ENCODE measurements at places on chromosomes 7 and 10.

DNA sequence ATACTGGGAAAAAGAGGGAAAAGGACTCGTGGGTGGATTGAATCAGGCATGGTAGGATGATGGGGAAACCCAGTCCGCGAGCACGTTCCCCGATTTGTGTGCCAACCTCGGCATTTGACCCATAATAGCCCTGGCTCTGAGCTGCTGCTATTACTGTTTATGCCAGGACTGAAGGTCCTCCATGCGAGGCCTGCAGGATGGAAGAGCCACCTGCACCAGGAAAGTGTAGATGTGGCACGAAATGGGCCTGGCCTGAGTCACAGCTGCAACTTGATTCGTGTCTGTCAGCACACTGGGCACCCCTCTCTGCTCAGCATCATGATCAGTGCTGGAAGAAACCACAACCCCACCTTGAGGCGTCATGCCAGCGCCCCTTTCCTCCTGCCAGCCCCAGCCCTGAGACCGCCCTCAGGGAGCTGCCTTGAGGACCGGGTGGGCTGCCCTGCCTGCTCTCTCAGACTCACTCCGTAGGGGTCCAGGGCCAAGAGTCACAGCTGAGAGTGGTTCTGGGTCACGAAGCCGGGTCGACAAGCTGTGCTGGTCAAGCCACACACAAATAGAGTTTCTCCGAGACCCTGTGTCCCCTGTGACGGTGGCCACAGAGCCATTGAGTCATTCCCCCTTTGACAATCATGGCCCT lies 74.4 kb downstream of the CHST15 start:
- DNase-seq: no peak

DNA sequence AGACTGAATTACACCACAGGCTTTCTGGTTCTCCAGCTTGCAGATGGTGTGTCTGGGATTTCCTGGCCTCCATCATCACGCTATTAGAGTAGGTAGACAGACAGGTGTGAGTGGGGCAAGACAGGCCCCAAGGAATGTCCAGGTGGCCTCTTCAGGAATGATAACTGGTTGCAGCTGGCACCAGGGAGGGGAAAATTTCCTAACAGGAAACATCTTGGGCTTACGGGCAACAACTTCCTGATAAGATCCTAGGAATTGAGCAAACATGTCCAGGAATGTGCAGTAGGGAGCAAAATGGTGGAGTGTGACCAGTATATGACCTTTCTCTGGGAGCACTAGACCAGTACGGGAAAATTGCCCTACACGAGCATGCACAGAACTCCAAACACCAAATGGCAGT lies 11.3 kb downstream of the XRCC2 start:
- DNase-seq: no peak

DNA sequence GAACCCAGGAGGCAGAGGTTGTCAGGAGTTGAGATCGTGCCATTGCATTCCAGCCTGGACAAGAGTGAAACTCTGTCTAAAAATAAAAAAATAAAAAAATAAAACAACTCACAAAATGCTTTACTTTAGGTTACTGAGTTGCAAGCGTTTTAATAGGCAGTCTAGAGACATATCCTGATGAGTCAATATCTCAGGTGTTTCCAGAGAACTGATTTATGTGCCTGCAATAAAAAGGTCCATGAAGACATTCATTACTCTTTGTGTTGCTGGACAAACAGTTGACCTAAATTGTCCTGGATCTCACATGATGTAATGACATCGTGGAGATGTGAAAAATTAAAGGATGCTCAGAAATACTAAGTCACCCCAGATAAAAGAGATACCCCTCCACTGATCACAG lies 31.5 kb downstream of the CDNF start:
- no peak for DNase-seq

GRCh38 chr7:100602889-100603725 lies 944 bp downstream of the PCOLCE start:
- DNase-seq: no peak

- DNase-seq: no peak
Measured at GRCh38 chr7:40799493-40800403, 664.9 kb downstream of the SUGCT start.

- no peak for DNase-seq
Measured at GRCh38 chr7:106190589-106191330, 78.6 kb upstream of the SYPL1 start.
